ENCODE measurements at places on chromosomes 2 and 18.

DNA sequence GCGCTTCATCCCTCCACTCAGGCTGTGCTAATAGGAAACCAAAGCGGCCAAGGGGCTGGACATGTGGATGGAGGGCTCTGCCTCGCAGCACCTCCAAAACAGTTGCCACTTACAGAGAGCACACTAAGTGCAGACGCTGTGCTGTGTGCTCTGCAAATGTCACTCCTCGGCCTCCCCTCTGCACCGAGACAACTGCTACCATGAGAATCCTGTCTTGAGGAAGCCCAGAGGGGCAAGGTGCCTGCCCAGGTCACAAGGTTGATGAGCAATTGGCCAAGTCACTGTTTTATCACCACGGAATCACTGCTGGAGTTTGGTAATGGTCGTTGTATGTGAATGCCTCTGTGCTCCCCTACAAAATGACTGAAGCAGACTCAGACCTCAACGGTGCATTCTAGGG, 132.2 kb downstream of the SEPTIN10 start:
- no peak for DNase-seq

- DNase-seq: peak; percentile 90
These were observed at the start of gene EMILIN1 for GRCh38 chr2:27078267-27079194. Gene EMILIN1 (plus strand): TSS chr2:27078615. CDS start chr2:27079066, 451 bp downstream.

DNA sequence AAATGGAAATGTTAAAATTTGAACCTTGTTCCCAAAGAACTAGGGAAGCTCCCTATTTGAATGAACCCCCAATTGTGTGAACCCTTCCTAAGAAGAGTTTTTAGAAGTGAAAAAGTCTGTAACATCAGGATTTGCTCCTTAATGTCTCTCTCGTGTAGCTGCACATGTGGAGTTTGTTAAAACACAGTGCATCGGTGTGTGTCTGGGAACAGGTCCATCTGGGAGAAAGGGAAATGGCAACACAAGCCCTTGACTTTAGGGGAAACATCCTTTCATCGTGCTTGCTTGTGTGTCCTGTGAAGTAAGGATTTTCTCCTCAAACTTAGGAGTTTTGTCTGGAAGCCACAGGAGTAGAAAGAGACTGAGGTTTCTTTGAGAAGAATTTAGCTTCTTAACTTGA, 203.9 kb downstream of the PRKCE start:
- no peak for DNase-seq

DNA sequence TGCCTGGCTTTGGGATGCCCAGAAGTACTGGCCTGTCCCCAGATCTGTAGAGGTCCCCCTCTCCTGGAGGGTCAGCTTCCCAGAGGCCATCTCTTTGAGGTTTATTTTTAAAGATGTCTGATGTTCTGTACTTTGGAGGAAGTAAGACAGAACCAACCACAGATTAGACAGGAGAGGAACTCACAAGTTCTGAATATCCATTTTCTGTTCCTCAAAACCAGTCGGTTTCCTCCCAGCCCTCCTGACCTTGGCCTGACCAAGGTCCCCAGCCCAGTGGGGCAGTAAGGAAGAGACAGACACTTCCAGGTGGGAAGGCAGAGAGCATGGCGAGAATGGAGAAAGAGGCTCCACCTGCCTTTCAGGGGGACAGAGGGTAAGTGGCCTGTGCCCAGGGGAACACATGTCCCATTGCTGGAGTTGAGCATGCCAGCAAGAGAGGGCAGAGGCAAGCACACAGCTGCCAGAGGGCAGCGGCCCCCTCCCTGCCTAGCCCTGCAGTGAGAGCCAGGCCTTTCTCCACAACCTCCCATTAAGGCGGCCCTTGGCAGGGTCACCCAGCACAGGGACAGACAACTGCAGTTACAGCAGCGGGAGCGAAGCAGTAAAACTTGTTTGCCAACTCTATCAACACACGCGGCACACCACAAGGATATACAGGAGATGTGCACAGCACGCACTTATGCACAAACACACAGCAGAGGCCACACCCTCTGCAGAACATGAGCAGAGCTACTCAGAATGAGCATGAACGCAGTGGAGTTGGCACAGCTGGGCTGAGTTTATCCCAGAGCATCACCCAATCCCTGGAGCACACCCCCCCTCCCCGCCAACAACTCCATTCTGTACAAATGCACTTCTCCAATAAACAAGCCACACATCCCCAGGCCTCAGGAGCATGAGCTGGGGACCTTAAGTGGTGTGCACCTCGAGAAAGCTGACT, 18.5 kb upstream of the SEMA4C start:
- no peak for DNase-seq

- no peak for DNase-seq
These were observed 104.8 kb upstream of the TGFA start for GRCh38 chr2:70658476-70658875.

- DNase-seq: no peak
These were observed 57.5 kb upstream of the TMEM178A start for GRCh38 chr2:39608263-39608575.

DNA sequence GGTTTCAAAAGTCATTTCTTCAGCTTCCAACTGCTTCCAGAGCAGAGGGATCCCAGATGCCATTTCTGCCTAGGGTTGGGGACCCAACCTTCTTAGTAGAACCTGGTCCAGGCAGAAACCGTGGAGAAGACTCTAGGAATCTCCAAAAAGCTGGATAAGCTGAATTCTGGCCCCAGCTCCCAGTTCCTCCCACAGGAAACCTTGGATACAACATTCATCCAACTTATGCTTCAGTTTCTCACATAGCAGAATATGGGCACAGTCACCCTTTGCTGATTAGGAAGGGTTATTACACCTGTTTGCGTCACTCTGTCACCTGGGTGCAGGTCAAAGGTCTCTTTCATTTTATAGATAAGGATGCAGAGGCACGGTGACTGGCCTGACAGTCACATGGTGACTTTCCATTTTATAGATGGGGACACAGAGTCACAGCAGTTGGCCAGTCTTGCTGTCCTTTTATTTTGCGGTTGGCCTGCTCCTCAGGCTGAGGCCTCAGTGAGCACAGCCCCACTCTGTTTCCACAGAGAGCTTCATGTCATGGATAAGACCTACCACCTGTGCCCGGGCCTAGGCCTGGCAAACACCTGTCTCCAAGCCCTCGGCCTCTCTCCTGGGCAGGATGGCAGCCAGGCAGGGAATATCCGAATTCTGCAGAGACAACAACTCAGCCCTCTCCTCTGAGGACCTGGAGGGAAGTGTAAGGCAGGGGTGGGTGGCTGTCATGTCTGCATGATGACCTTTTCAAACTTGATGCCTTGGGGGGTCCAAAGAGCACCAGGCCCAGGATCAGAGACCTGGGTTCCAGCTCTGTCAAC, 148.8 kb downstream of the SMAD7 start:
- no peak for DNase-seq

GRCh38 chr2:221402072-221402471, 170.0 kb downstream of the EPHA4 start:
- no peak for DNase-seq

DNA sequence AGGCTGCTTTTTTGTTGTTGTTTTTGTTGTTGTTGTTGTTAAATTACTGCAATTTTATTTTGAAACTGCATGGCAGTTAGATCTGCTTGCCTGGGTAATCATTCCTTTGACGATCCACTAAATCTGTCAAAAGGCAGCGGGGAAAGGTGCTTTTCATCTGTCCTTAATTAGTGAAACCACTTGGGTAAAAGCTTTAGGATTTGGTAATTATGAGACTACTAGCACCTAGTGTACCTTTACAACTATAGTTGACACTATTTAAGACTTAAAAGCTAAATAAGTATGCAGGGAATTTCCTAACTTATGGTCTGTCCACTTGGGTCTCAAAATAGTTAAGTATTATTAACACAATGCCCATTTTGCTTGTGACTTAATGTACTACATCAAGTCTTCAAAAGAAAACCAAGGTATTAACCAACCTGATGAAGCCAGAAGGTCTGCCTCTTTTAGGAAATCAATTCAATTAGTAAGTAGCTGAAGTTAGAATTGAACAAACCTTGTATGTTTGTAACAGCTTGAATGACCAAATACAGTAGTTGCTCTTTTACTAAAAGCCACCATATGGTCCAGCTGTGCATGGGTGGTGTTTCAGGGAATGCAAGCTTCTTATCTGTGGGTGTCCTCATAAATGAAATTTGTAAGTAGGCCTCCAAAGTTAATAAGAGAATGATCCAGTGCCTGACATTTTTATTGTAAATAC, 44.8 kb downstream of the NAB1 start:
- no peak for DNase-seq

GRCh38 chr2:3645745-3646389, 12.1 kb upstream of the ALLC start:
- no peak for DNase-seq

- no peak for DNase-seq
These were observed 28.9 kb downstream of the OSBPL1A start for GRCh38 chr18:24368749-24369148.

DNA sequence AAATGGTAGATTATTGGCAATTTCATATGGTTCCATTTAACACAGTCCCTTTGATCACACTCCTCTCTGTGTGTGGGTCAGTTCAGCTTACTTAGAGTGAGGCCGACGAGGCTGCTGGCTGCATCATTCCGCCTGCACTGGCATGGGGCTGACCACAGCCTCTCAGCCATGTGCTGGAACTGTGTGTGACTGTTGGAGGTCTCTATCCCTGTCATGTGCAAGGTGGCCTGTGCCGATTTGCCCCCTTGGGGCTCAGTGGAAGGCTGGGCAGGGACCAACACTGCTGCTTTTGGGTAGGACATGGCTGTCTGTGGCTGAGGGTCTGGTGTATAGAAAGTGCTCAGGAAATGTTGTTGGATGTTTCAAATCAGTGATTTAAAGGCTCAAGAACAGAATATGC, 454.0 kb upstream of the HS6ST1 start:
- DNase-seq: no peak

DNA sequence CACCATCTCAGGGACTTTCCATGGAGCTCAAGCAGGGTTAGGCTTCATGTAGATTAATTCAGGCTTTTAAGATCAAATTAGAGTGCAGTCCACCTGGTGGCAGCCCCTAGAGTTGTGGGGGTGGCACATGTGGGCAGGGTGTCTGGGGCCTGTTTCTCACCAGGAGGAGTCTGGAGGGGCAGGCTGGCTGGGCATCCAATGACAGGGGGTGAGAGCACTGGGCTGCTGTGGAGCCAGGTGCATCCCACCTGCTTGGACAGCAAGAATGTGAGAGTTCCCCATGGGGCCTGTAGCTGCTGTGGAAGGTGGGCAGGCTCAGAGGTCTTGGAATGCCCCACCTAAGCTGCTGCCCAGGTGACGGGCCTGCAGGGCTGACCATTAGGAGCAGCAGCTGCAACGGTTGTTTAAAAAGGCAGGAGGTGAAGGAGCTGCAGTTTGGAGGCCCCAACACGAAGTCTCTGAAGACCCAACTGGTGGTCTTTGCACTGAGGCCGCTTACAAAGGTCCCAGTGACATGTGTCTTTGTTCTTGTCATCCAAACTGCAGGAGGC, 686.3 kb upstream of the HS6ST1 start:
- no peak for DNase-seq

DNA sequence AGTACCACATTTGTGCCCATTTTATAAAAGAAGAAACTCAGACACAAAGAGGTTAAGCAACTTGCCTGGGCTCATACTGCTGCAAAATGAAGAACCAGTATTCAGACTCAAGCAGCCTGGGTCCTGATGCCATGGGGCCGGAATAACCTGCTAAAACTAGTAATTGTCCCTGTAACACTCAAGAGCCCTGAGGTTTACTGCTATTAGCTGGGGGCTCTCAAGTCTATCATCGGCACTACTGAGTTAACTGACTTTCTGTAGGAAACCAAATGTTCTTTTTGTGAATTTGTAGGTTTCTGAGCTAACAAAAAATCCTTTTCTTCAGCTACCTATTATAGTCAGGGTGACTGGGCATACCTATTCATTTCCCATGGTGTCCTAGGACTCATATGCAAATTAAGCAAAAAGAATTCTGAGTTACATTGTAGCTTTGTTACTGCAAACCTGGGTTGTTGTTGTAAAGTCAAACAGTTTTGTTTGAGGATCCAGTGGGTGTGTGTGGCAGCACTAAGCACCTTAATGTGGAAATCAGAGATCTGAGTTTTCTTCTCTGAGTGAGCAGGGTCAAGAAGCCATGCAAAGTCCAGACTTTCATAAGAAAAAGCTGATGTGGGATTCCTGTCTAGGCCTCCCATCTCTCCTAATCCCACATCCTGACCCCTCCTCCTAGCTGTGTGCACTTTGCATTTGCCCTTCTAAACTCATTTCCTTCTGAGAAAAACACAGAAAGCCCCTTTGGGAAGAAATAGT, 72.4 kb upstream of the TNP1 start:
- DNase-seq: no peak

DNA sequence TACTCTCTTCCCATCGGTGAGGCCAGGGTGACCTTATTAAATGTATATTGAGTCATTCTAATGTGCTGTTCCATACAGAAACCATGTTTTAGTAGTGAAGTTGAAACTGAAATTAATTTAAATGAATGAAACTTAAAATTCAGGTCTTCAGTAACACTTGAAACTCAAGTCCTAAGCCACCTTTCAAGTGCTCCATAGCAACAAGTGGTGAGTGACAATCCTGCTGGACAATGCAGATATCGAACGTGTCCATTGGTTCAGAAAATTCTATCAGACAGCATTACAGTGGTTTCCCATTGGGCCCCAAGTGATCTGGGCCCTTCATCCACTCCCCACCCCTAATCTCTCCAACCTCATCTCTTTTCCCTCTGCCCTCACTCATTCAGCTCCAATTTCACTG, 48.7 kb downstream of the HNMT start:
- DNase-seq: no peak

GRCh38 chr2:38622210-38622609, 19.5 kb upstream of the HNRNPLL start:
- no peak for DNase-seq

DNA sequence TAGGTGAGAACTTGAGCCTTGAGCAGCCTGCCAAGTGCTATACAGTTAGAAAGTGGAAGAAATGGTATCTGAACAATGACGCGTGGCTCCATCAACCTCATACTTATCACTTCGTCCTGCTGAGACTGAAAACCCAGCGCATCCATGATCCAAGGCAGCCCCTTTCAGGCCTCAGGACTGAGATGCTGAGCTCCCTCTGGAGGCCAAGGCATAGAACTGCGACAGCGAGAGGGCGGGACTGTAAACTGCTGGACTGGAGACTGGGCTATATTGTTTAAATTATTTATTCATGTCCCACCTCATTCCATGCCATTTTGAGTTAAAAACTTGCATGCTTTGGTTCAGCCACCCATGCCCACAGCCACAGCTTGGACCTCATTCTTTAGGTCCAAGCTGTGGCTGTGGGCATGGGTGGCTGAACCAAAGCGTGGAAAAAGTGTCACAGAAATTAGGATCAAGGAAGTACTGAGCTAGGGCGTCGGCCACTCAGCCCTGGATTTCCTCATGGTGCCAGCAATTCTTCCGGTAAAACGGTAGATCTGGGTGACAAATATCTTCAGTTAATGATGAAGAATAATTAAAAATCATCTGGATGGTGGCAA, 195.5 kb downstream of the L3MBTL4 start:
- peak; percentile 33 for DNase-seq
